ENCODE measurements at places on chromosomes 4 and X.

- DNase-seq = no peak
These were observed 48.9 kb downstream of the MAGEC1 start for GRCh38 chrX:141952603-141953002.

- DNase-seq = no peak
These were observed 1.1 kb upstream of the RPS6KA6 start for GRCh38 chrX:84189125-84189524.

- DNase-seq = no peak
These were observed 653 bp downstream of the BEX1 start for GRCh38 chrX:103063191-103063845.

DNA sequence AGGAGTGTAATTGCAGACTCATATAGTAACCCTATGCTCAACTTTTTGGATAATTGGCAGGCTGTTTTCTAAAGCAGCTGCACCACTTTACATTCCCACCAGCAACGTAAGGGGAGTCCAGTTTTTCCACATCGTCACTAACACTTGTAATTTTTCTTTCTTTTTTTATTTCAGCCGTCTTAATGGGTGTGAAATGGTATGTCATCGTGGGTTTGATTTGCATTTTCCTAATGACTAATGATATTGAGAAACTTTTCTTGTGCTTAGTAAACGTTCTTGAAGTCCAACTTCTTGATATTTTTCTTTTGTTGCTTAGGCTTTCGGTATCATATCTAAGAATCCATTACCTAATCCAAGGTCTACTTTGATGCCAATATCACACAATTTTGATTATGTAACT is 95.3 kb upstream of the IL1RAPL1 start:
- DNase-seq = no peak

GRCh38 chr4:183834252-183834651 is 70.9 kb upstream of the STOX2 start:
- DNase-seq = no peak

DNA sequence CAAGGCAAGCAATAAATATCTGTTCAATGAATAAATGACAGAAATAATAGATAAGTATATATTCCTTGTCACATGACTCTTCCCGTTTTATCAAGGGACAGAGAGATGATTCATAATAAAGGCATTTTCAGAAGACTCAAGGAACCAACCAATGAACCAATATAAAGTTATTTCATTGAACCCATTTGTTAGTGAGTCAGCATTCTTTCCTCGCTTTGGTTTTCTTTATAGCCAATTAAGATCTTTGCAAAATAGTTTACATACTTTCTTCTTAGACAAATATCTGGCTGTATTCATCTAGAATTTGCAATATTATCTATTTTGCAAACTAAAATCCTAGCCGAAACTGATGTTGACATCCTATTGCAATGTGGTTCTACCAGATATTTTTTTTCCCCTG is 269.4 kb downstream of the IL15 start:
- DNase-seq = no peak

DNA sequence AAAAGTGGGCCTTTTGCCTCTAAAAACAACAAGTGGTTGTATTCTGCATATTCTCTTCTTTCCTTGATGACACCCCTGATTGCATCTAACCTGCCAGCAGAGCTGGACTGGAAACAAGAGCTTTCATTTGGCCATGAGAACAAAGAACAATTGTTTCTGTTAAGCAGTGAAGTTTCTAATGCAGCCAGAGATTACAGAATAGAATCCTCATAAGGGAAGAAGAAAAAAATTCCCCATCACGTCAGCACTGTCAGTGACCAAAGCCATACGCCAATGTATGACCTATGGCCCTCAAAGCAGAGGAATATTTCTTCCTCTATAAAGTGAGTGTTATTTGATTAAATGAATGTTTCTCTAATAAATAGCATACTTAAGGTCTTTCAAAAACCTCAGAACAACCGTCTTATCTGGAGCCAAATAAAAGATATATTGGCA is 529.1 kb upstream of the INTU start:
- no peak for DNase-seq

- no peak for DNase-seq
These were observed 8.5 kb downstream of the HTT start for GRCh38 chr4:3082925-3083515.

DNA sequence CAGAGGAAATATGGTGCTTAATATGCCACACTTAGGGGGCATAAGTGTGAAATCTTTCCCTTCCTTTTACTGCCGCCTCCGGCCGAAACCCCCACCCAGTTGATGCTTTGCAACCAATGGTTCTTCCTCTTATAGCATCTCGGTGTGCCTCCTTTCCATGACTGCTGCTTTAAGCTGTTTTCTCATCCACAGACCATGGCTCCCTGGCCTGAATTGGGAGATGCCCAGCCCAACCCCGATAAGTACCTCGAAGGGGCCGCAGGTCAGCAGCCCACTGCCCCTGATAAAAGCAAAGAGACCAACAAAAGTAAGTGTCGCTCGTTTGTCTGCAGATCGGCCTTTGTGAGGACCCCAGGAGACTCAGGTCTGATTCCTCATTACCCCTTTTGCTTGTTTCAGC is 6.7 kb downstream of the SLC34A2 start:
- DNase-seq = no peak

DNA sequence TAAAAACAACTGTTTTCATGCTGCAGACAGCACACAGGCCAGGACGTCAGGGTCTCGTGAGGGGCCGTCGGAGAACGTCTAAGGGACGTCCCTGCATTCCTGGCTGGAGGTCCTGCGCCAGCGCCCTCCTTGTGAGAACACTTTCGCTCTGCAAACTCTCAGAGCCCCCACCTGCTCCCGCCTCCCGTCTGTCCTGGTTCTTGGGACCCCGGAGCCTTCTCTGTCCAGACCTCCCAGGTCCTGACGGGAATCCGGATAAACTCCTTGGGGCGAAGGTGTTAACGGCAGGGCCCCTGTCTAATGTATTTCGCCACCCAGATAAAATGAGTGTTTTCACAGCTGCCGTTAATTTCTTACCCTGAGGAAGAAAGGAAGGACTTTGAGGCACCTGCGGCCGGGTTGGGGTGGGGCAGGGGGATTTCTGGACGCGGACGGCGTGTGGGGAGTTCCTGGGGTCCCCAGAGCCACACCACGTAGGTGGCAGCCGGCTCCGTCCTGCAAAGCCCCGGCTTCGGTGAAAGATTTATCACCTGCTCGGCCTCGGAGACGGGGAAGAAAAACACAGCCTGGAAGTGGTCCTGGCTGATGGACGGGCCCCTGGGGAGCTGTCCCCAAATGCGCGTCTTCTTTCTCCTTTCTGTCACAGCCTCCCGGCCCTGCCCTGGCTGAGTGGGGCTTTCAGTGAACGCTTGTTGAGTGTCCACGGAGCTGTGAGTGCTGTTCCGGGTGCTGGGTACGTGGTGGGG is 35.1 kb upstream of the PPP2R3B start:
- DNase-seq = no peak

DNA sequence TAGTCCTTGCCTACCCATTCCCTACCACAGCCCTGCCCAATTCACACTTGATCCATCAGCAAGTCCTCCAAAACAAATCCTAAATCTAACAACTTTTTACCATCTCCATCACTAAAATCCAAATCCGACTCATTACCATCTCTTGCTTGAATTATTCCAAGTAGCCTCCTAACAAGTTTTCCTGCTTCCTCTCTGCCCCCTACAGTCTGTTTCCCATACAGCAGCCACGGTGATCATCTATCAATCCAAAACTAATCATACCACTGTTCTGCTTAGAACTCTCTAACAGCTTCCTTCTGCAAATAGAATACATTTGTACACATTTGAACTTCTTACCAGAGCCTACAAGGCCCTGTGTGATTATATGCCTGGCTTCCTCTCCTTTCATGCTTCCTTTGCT is 133.0 kb downstream of the SHROOM4 start:
- DNase-seq = no peak

- DNase-seq = no peak
These were observed 74.8 kb downstream of the STARD8 start for GRCh38 chrX:68721991-68722860.

DNA sequence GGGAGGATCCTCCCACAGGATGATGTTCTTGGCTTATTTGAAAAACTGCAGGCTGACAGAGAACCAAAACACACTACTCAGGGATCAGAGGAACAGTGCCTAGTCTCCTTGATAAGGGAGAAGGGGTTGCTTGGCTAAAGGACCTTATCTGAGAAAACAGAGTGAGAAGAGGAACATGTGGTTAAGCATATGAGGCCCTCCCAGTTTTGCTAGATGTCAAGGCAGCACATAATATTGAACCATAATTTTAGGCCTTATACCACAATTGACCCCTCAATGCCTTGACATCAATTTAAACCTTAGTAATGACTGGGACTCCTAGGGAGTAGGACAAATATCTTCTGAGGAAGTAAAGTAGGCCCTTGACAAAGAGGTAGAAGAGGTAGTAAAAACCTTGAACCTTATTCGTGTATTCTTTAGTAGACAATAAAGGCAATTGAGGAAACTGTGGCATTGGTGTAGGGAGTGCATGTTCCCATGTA is 79.3 kb downstream of the TEX13C start:
- no peak for DNase-seq

DNA sequence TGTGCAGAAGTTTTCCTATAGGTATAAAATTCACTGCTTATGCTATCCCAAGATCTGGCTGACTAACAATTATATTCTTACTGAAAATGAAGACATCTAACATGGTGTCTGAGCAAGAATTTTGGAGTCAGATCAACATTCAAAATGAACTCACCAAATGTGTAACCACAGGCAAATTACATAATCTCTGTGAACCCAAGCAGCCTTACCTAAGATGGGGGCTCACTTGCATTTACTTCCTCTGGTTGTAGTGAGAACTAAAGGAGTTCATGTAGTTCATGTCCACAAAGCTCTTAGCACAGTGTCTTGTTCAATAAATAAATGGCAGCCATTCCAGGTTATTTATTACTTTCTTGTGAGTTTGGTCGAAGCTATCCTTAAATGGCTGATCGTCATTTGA is 163.9 kb upstream of the LCORL start:
- no peak for DNase-seq

DNA sequence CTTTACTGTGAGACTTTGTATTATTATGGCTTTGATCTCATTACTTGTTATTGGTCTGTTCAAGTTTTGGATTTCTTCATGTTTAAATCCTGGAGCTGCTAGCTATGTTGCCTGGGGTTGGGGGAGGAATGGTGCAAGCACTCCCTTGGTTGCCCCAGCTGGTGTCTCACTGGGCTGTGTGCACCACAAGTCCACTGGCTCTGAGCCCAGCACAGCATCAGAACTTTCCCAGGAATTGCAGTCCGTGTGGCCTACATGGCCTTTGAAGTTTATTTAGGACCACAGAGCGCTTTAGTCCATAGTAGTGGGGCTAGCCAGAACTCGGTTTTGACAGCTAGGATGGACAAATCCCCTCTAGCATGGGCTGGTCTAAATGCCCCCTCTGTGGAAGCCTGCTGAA is 278.8 kb upstream of the RPS6KA3 start:
- DNase-seq = no peak

- DNase-seq = no peak
These were observed 2.4 kb upstream of the L1CAM start for GRCh38 chrX:153888344-153888743.

DNA sequence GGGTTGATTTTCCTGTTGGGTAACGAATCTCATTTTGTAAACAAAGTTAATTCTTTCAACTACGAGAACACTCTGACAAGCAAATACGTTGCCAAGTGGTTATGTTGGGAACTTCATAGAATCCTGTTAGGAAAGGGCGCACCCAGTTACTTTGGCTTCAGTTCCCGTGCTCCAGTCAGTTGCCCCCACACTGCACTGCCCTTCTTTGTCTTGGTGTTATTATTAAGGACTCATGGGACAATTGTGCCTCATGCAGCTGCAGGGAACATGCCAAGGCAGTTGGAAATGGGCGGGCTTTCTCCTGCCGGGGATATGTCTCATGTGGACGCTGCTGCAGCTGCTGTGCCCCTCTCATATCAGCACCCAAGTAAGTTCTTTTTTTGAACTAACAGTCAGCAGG is 28.9 kb downstream of the OFD1 start:
- no peak for DNase-seq

DNA sequence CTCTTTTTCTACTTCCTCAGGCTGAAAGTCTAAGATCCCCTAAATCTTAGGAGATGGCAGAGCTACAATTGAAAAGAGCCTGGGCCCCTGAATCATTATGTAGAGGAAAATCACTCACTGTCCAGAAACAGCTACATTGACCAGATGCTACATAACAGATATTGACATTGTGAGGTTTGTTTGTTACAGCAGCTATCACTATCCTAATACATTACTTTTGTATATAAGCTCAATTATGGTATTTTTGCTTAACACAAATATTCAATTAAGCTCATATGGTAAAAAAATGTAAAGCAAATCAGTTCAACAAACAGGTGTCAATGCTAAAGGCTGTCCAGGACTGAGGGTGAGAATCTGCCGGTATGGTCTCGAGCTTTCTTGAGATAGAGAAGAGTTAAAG is 89.4 kb downstream of the LDB2 start:
- no peak for DNase-seq

DNA sequence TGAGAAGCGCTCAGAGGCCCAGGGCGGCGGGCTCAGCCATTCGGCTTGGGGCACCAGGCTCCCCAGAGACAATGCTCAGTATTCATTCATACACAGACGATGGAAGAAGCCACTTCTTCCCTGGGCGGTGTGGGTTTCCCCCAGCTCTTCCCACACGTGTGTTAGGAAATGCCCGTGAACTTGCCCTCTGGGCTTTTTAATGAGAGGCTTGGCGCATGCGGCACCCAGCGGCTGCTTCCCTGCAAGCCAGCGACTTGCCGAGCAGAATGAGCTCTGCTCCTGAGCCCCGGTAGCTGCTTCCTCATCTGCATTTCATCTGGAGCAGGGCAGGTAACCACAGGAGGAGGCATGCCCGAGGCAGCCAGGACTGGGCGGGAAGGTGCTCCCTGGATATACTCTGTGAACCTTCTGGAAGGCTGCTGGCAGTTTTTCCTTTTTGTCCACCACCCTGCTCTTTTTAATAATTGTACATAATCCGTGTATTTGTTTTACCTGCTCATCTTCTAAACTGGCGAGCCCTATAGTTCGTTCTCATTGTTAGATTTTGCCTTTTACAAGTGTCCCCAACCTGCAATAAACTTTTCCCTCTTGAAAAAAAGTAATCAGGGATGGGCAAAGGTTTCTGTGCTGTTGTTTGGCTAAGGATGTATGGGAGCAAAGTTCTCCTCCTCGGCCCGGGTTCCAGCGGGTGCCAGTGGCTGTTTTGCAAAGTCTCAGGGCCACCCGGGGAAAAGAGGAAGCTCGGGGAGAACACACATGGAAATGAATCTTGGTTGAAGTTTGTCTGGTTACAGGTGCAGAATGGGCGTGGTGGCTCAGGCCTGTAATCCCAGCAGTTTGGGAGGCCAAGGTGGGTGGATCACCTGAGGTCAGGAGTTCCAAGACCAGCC is 178.8 kb downstream of the DCLK2 start:
- no peak for DNase-seq

- DNase-seq = no peak
These were observed 228.6 kb upstream of the HCCS start for GRCh38 chrX:10882484-10882883.

GRCh38 chr4:20418861-20419451 is 167.3 kb downstream of the SLIT2 start:
- DNase-seq = no peak

GRCh38 chr4:185825737-185826136 is 13.7 kb upstream of the SORBS2 start:
- no peak for DNase-seq

Data from cerebellar nuclear complex (tissue), 1 donor.